ENCODE measurements at places on chromosomes 4 and X. TPM values are rescaled to one million over a fixed set of nuclear protein-coding genes. Genes with fewer than 3 reads are reported as not detected.
A peak's percentile ranks its signal among the peaks of the same experiment; 100 is the strongest.

- no peak for DNase-seq
These were observed 29.1 kb downstream of the RIPPLY1 start for GRCh38 chrX:106874075-106874474.

DNA sequence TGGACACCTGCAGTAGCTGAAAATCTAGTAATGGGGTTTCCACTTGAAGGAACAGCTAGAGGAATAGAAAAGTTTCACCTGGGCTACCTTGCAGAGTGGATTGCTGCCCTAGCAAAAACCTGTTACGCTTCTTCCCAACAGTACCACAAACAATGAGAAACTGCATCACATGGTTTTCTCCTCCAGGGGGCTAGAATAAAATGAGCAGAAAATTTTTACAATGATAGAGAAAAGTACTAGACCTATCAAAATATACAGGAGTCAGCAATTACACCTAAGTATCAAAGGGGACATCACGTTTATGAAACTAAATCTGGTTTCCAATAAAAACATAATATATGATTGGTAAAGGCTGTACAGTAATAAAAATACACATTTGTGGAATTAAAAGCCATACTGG is 423.1 kb upstream of the PITX2 start:
- no peak for DNase-seq

DNA sequence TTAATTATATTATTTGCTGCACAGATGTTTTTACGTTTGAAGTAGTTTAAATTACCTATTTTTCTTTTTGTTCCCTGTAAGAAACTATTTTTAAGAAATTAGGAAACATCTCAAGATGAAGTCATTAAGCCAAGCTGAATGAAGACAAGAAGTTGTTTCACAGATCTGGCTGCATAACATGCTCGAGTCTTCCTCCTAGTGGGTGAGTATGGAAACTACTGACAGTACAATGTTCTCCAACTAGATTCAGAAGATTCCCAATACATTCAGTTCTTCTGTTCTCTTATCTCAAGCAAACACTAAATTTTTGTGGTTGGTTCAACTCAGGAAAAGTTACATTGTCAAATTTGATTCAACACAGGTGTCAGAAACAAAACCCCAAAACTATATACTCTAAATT is 256.8 kb upstream of the VCX start:
- DNase-seq: peak; percentile 43

Gene ZFP92
- total RNA-seq: not detected

DNA sequence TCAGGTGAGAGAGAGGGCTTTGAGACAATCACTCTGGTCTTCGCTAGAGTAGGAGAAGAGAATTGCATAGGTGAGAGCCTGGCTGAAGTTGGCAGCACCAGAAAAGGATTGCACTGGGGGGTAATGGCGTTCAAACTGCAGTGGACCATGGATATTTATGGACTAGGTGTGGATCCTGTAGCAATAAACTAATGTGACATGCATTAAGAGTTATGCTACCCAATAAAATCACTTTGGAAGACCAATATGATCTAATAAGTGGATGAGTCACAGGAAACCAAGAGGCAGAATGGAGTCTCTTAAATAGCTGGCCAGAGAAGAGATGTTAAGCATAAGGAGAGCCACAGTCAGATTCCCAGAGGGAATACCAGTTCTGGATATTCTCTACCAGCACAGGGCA is 259.8 kb downstream of the FBXO8 start:
- DNase-seq: no peak

Gene PLP1
- total RNA-seq: 0.29 TPM

Gene CDKL2
- 0.88 TPM for total RNA-seq

DNA sequence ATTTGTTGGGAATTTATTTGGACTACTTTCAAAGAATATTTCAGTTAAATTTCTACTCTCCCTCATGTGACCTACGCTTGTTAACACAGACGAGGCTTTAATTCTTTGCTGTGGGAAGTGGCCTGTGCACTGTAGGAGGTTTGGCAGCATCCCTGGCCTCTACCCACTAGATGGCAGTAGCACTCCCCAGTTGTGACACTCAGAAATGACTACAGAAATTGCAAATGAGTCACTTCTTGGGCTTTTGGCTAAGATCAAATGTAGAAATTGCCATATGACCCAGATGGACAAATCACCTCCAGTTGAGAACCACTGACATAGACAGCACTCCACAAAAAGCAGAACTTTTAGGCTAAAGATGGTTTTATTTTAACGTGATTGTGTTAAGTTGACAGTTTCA is 22.1 kb downstream of the PIR start:
- no peak for DNase-seq

Data from osteoblast (primary cell).